Fibroblast of skin of right quadriceps (primary cell): ENCODE measurements at places on chromosomes 7 and 10.

- DNase-seq = peak; percentile 22
Measured at GRCh38 chr7:15782656-15783055, 96.2 kb upstream of the MEOX2 start.

- no peak for DNase-seq
Measured at GRCh38 chr10:64798297-64798696, 1277.1 kb downstream of the REEP3 start.

DNA sequence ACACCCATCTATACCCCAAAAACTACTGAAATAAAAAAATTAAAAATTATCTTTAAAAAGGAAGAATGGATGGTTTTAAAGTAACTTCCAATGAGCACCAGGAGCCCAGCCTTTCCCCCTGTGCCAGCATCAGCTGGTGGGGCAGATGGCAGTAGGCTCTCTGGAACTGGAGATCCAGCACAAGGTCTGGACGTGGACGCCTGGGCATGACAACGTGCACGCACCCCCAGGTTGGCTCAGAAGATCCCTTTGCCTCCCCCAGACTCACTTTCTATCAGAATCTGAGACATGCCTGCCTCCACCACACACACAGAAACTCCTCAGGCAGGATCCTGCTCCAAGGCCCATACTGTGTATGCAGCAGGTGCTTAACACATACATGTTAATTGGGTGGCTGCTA, 35.8 kb downstream of the TCERG1L start:
- no peak for DNase-seq

DNA sequence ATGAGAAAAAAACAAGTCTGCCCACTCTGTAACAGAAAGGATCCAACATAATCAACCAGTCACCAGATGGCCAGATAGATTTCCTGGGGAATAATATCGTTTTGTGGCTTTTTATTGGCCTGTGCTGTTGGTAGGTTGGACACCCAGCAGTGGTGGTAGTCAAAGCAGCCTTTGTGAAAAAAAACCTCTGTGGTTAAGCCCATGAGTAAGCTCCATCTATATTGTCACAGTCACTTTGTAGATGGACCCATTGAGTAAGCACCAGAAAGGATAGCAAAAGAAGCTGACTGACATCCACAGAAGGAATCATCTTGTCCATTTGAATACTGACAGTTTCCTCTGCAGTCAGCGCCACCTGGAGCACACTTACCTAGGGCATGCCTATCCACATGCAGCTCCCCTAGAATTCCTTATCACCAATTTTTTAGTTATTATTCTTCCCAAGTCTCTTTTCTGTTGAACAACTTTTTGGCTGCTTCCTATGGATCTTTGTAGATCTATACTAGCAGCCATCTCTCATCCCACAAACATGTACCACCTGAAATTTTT, 96.9 kb downstream of the IQUB start:
- no peak for DNase-seq

DNA sequence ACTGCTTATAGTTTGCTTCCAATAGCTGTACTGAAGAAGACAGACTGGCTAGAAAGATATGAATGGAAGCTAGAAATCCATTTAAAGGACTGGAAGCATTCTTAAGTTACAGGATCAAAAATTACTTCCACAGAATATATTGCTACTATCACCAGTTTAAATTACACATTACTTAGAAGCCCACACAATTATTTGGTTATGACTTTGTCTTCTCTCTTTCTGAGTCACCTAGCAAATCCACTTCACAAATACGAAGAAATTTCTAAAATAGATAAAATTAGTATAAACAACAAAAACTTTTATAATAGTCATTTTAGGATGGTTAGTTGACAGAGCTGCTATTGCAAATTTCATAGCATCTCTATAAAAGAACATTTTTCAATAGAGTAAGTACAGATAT, 108.1 kb downstream of the SNX13 start:
- no peak for DNase-seq

- no peak for DNase-seq
Measured at GRCh38 chr10:43940898-43941837, 292.5 kb upstream of the ZNF32 start.

GRCh38 chr7:2257651-2258050, 15.6 kb downstream of the NUDT1 start:
- DNase-seq = no peak

DNA sequence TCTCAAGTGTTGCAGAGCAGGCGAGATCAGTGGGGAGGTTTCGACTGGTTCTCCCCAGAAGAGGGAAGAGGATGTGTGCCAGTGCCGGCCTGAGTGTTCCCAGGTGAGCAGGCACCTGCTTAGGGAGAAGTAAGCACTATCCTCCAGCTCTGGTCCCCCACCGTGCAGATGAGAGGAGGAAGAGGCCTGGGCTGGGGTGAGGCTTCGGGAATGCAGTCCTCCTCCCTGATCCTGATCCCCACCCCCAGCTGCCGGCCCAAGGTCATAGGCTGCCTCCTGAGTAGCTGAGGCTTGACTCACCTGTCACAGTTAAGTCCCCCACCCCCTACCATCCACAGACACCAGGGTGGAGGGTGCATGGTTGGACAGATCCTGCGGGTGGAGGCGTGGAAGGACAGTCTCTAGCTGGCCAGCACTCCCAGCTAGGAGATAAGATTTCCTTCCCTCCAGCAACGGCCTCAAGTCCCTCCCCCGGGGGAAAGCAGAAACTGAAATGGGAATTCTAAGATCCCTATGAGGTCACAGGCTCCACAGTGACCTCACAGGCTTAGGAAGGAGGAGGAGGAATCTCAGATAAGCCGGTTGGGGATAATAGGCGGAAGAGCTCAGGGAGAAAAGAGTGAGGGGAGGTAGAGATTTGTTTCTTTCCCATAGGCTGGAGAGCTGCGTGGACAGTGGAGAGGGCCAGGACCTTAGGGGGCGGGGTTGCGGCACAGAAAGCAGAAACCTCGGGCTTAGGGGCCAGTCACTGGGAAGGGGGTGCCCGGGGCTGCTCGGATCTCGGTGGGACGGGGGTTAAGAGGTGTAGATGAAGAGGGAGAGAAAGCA, 1.0 kb downstream of the LRCH4 start:
- DNase-seq = peak; percentile 59

DNA sequence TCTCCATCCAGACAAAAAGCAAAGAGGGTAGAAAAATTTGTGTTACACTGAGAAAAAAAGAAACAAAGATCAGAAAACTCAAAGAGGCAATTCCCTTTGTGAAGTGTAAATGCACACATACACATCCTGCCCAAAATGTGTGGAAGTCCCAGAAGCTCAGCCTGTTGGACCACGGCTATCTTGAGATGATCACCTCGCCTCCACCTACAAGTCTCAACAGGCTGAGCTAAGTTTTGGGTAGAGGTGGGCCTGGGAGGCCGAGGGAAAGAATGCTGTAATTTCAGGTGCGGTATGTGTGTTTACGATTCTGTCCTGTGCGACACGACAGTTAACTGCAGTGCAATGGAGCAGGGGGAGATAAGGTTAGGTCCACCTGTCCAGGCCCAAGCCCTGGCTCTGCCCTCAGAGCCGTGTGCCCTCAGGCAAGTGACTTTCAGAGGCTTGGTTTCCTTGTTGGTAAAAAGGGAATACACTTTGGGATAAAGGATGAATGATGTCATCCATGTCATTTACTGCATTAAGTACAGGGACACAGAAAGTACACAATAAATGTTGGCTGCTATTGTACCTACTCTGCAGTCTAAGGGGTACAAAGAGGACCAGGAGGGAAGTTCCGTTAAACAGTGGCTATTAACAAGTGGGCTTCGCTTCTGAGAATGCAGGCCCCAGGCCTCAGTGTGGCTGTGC, 67.3 kb downstream of the AFAP1L2 start:
- DNase-seq = no peak

GRCh38 chr7:1015196-1016121, 28.9 kb upstream of the GPR146 start:
- no peak for DNase-seq

GRCh38 chr7:30918676-30919075, 7.0 kb downstream of the AQP1 start:
- no peak for DNase-seq

DNA sequence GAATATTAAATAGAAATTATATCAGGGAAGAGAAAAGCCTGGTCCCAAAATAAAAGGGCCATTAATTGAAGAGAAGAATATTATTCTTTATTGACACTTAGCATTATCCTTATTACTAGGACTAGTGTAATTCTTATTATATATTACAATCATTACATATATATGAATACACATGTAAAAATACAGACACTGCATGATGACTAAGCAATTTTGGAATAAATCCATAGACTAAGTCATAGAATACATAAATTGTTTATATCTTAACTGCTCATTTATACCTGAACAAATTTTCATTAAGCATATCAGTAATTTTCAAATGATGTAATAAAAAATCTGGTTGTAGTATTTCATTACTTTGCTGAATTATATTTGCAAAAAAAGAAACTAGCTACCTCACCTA, 29.7 kb upstream of the SLC13A1 start:
- no peak for DNase-seq

DNA sequence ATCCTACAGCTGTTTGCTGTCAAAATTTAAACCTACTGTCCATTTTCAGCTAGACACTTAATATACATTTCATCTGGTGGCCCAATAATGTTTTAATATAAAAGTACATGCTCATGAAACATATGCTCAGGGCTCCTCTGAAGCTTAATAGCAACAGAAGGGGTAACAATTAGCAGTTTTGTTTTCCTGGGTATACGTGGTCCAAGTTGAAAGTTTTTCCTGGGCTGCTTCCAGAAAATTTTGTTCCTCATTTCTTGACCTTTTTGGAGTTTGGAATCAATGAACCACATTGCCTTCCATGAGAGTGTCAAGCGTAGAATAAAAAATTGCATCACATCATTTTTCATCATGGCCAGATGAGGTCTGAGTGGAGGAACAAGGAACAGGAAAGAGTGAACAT, 537.3 kb upstream of the MGMT start:
- no peak for DNase-seq
